NCI-H1417 (cell line): ENCODE measurements at places on chromosomes 2 and 18.

DNA sequence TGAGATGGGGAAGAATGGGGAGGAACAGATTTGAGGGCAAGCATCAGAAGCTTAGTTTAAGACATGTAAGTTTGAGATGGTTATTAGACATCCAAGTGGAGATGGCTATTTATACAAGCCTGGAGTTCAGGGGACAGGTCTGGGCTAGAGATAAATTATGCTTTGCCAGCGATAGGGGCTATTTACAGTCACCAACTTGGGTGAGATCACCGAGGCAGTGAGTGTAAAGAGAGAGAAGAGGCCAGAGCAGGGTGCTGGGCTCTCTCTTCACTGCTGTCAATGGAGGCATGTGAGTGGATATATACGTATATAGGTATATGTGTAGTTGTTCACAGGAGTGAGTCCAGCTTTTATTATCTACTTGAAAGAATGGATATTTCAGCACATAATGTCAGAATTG lies 81.0 kb downstream of the QPCT start:
- DNase-seq = no peak

DNA sequence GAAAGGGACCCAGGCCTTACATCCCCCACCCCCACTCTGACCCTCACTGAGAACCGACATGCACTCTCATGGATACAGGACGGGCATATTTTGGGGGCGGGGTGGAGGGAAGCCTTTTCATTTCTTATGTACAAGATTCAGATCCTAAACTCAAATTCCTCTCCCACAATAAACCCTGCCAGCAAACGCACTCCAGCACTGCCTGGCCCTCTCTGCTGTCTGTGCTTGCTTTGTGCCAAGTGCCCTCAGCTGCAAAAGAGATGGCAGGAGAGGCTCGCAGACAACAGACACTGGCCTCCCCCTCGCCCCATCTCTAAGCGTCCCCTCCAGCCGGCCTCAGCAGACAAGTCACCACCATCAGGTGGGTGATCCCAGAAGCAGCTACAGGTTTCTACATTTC lies 42.4 kb downstream of the FAM168B start:
- DNase-seq = no peak

GRCh38 chr2:42652086-42652485 lies 83.7 kb downstream of the MTA3 start:
- DNase-seq = no peak

- no peak for DNase-seq
These were observed 105.8 kb upstream of the OTOS start for GRCh38 chr2:240246173-240246820.

DNA sequence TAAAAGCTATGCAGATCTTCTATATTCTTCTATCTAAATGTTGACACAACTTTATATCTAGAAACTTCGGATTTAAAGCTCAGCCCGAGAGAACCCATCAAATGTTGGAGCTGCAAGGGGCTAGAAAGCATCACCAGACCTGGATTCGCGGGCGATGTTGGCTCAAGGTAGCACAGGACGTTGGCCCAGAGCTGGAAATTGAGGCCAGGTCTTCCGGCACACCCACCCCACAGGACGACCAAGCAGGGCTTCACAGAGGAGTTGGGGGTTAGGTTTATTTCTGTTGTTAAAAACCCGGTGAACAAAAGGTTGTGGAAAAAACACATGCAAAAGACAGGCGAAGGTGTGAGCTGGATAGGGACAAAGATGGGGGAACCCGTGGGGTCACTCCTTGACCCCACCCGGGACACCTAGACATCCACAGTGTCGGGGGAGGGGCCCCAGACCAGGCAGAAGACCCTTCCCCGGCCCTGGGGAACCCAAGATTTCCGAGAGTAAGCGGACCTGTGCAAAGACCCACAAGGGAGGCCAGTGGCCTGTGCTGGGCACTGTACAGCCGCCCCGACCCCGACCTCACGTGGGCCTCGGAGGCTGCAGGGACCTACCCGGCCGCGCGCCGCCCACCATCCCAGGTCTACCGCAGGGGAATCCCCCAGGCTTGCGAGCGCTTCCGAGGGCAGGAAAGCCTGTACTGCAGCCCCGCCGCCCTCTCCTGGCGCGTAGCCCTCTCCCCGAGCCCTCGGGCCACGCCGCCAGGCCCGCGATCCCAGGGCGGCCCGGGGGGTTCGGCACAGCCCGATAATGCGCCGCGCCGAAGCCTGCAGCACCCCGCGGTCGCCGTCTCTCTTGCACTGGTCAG lies 1.8 kb upstream of the AGBL5 start:
- no peak for DNase-seq

GRCh38 chr2:177275040-177275742 lies 10.7 kb upstream of the NFE2L2 start:
- no peak for DNase-seq

DNA sequence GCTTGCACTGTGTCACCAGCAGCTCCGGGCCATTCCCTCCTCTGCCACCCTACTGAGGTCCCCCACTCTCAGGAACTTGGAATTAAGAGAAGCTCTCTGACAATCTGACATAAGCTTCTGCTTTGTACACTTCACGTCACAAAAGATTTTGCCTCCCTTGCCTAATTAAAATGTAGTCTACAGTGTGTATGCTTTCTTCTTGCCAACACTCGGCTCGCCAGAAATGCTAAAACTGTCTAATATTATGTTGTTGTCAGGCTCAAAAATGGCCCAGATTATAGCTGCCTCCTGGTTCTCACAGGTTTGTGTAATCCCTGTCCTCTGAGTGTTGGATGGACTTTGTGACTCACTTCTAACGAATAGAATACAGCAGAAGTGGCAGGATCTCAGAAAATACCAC lies 474.7 kb downstream of the MBD2 start:
- no peak for DNase-seq

DNA sequence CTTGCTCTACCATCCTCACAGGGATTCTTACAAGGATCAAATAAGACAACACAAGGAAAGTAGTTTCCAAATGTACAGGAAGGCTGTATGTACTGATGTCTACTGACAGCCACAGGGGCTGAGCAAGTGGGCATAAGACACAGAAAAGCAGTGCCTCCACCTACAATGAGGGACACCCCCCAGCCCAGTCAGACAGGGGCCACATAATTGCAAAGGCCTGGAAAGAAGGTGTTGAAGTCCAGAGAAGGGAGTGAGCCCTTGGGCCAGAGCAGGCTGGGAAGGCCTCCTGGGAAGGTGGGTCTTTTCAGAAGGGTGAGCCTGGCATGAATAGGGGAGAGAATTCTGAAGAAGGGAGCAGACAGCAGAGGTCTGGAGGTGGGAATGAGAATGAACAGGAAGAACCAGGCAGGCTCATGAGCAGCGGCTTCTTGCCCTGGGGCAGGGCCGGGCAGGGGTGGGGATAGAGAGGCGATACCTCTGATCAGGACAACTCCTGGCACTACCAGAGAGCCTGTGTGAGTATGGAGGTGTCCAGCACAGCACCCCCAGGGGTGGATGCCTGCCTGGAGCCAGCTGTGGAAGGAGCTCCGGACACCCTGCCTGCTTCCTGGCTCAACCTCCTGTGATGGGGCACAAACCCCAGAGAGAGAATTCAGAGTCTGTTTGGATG lies 30.1 kb downstream of the HS1BP3 start:
- no peak for DNase-seq

DNA sequence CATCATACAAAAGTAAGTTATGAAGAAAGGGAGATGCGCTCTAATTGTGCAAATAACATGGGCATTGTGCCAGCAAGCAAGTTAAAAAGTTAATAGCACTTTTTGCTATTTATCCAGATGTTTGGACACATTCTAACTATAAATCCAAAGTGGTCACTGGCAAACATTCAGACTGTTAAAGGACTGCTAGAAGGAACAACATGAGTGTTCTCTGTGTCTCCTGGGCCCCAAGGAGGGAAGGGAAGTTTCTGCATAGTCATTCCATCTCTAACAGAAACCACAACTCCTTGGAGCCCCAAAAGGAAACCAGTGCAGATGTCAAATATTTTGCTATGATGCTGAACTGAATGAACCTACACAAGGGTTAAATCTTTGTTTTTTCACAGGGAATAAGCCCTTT lies 213.3 kb upstream of the HNRNPA3 start:
- no peak for DNase-seq

DNA sequence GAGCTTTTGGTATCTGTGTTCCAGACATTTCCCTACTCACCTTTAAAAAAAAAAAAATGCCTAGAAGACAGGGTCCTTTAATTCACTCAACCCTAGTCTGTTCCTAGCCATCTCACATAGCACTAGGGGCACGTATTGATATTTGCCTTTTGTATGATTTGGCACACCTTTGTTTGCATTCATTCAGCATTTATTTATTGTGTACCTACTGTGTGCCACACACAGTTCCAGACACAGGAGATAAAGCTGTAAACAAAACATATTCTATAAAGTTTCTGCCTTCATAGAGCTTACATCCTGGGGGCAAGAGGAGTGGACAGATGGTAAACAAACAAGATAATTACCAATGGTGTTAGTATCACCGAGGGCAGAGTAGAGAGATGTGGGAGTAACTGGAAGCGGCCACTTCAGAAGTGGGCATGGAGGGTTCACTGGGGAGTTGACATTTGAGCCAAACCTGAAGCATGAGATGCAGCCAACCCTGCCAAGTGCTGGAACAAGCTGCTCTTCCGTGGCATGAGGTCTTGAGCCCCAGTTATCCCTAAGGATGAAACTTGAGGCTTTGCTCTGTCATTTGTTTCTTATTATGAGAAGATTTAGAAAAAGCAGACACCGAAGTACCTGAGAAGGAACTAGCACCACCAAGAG lies 18.2 kb downstream of the MAPRE2 start:
- peak; percentile 40 for DNase-seq

DNA sequence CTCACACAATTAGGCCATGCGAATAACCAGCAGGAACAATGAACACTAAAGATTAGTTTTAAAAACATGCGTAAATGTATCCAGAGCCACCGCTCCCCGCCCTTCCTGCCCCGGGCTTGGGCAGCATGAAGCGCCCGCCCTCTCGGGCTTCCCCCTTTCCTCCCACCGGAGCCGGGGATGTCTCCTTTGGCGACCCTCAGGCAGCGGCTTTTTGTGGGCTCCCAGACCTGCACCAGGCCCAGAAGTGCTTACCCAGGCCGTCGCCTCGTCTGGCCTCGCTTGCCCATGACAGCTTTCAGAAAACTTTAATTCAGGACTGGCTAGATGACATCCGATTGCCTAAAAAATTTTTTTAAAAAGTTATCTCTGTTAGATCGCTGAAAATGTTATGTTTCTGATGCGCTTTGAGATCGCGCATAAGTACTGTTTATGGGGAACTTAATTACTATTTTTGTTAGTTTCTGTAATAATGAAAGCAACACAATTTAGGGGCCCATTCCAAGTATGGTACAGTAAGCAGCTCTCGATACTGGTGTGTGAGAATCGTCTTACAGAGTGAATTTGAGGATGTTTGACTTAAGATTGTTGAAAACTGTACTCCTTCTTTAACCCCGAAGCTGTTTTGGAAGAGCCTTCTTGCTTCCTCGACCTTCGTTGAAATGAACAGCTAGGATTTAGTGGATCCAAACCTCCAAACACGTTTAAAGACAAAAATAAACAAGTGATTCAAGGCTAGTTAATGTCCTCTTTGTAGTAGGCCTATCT lies 1.1 kb downstream of the MAP3K20 start:
- no peak for DNase-seq

DNA sequence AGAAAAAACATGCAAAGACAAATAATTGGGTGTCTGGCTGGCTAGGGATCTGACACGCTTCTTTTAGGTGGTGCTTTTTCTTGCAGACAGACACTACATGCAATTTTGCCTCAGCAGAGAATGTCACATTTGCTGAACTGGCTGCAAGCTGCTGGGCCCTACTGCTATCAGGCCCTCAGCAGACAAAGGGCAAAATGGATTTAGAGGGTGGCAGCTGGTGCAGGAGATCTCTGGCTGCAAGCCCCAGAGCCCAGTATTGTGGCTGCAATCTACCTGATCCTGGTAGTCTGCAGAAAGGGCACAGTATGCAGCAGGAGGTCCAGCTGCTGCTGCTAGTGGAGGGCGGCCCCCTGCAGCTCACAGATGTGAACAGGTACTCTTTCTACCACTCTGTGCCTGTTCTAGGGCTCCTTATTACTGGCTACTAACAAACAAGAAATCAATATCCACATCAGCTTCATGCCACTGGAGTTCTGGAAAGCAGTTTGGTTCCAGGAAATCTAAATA lies 796.7 kb upstream of the CELF4 start:
- DNase-seq = peak; percentile 27

DNA sequence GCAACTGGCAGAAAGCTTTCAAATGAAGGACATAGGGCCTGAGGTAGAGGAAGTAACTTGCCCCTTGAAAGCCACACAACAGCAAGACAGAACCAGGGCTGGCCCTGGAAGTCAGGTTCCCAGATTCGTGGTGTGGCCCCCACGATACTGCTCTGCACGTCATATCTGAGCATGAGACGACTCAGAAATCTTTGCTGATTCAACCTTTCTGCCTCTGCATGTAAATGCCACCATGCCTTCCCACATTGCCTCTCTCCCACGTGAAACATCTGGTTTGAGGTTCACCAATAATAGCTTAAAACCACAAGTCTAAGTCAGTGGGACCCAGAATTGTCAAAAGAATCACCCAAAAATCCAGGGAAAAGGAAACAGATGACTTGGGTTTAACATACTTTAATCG lies 214.0 kb upstream of the TRIB2 start:
- DNase-seq = no peak

- peak; percentile 79 for DNase-seq
These were observed 67.8 kb upstream of the LMAN1 start for GRCh38 chr18:59426855-59427254.

- no peak for DNase-seq
These were observed 3.4 kb downstream of the FANCL start for GRCh38 chr2:58237741-58238140.

DNA sequence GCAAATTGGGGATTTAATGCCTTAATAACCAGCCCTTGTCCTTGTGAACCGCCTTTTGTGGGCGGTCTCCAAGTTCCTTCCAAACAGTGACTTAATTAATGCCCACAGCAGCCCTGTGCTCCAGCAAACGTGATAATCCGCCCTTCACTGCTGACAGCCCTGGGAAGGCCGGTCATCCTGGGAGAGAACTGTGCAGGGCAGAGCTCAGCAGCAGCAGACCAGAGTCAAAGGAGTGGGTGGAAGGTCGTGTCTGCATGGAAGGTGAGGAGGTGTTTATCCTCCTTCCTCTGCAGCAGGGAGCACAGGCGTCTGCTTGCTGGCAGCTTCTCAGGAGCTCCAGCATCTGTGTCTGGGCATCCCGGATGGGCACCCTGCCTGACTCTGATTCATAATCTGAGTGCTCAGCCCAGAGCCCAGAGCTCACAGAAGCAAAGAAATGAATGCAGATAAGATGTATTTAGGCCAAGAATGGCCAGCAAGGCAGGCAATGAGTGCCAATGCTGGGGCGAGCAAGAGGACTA lies 270.0 kb upstream of the PXDN start:
- peak; percentile 62 for DNase-seq

DNA sequence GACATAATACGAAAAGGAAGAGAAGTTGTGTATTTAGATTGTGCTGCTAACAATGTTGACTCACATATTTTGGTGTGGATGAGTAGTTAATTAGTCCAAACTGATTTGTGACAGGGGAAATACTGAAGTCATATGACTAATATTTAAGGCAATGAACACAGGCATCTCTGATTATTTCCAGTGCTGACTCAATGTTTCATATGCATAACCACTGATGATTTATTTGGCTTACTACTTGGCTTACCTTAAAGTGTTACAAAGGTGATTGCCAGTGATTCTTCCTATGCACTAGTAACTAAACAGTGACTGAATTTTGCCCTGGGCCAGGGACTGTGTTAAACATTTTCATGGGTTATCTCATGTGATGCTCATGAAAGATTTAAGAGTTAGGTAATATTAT lies 722.6 kb downstream of the METTL4 start:
- no peak for DNase-seq
